ENCODE measurements at places on chromosomes 4 and X.

GRCh38 chr4:3834663-3835521 lies 68.7 kb downstream of the ADRA2C start:
- DNase-seq, result no peak

- no peak for DNase-seq
These were observed 109.7 kb downstream of the ZNF827 start for GRCh38 chr4:145828802-145829485.

- no peak for DNase-seq
These were observed 35.7 kb downstream of the MAGEB17 start for GRCh38 chrX:16202943-16203342.

DNA sequence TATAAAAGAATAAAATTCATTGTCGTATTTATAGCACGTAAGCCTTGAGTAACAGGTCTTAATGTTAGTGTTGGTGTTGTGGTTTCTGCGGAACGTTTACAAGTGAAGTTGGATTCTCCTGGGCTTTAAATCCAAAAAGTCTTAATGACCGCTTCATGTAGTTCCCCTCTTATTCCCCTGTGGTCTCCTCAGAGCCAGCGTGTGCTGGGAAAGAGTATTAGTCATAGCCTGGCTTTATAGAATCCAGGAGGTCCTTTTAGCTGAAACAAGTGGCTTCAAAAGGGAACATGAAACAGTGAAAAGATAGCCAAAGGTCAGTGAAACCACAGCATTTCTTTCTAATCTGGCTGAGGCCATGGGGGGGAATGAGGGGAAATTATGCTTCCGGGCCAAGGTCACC lies 79.1 kb downstream of the CLCN4 start:
- no peak for DNase-seq
